Left lobe of liver (tissue), 2 donors: ENCODE measurements at places on chromosomes 6 and 20. TPM values are rescaled to one million over a fixed set of nuclear protein-coding genes. Genes with fewer than 3 reads are reported as not detected.

MAPK13 gene
- total RNA-seq: 1.9 TPM

RIMS4 gene
- not detected for total RNA-seq

POPDC3 gene
- not detected for total RNA-seq

MATN4 gene
- not detected for total RNA-seq

CTAGE9 gene
- total RNA-seq: not detected

NHSL1 gene
- total RNA-seq: 59.8 TPM

SMOC2 gene
- 0.68 TPM for total RNA-seq

DSN1 gene
- 3.4 TPM for total RNA-seq

BMP7 gene
- 0.38 TPM for total RNA-seq

ATG5 gene
- 16.0 TPM for total RNA-seq

TCP11 gene
- total RNA-seq: not detected

ZSCAN23 gene
- total RNA-seq: 0.40 TPM

OR2H2 gene
- total RNA-seq: not detected

TINAG gene
- total RNA-seq: not detected

PM20D2 gene
- total RNA-seq: 2.1 TPM

PERP gene
- total RNA-seq: 36.4 TPM

CGA gene
- 0.25 TPM for total RNA-seq

PACRG gene
- 1.8 TPM for total RNA-seq

SH3BGRL2 gene
- total RNA-seq: 30.3 TPM

BNIP5 gene
- total RNA-seq: not detected

TFAP2C gene
- total RNA-seq: 0.13 TPM

HLA-DMB gene
- total RNA-seq: 2.6 TPM

PRRT1 gene
- total RNA-seq: 0.38 TPM
